Esophagus squamous epithelium (tissue), 5 donors: ENCODE measurements at places on chromosomes 1 and 21. TPM values are rescaled to one million over a fixed set of nuclear protein-coding genes. Genes with fewer than 3 reads are reported as not detected.

The TTC22 gene
- total RNA-seq, result 73.4 TPM

GRCh38 chr1:86750530-86750929, 46.2 kb downstream of the SH3GLB1 start:
- no peak for DNase-seq

DNA sequence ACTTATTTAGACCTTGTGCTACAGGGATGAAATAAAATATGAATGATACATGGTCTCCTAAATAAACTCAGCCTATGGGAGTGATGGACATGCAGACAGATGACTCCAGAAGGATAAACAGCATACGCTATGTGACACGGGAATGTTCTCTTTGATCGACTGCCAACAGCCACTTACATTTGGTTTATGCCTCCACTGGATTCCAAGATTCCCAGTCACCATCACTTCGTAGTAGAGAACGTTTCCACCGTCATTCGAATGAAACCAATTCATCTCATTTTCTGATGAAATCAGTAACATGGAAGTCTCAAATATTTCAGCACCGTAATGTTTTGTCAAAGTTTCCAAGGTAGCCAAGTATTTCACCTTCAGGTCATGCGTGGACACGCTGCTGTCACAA, 99.7 kb downstream of the JAK1 start:
- DNase-seq, result no peak

GRCh38 chr1:81699234-81699633, 101.5 kb upstream of the ADGRL2 start:
- DNase-seq, result no peak

GRCh38 chr1:17624611-17625233, 85.2 kb downstream of the ARHGEF10L start:
- DNase-seq, result no peak

GRCh38 chr1:76615253-76616035, 251.8 kb upstream of the ST6GALNAC5 start:
- DNase-seq, result no peak

The CFAP141 gene
- not detected for total RNA-seq

GRCh38 chr1:59238333-59238934, 58.5 kb upstream of the FGGY start:
- DNase-seq, result no peak

The HRNR gene
- total RNA-seq, result not detected

GRCh38 chr1:47175227-47175934, 14.5 kb downstream of the PDZK1IP1 start:
- no peak for DNase-seq

DNA sequence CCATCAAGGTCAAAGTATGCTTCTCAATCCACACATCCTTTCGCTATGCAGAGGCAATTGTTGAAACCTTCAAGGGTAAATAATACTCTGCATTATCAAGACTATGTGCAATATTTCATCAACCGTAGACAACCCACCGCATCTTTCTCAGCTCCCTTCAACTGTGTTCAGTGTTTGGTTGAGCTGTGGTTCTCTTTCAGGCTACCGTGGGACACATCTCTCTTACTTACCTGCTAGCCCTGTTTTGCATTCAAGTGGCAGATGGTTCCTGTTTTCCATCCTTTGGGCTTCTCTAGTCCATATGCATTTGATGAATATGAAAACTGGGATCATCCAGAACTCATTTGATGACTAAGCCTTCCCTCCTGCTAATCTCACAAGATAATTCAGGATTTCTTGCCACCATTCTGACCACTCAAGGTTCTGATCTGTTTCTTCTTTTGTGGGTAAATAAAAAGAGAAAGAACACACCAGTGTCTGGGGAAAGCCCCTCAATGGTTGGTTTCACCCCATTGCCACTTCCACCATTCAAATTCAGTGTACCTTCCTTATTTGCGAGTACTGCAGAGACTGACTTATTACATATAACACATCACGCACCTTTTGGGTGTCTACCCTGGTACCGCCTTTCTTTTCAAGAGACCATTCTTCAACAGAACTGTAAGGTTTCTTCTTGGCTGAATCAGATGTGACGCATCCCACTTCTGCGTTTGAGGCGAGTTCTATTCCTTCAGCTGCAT, 61.7 kb downstream of the BACE2 start:
- no peak for DNase-seq

The CRNN gene
- total RNA-seq, result 2,192 TPM

The FYB2 gene
- not detected for total RNA-seq

The DNALI1 gene
- total RNA-seq, result not detected

The AHCTF1 gene
- 24.9 TPM for total RNA-seq

DNA sequence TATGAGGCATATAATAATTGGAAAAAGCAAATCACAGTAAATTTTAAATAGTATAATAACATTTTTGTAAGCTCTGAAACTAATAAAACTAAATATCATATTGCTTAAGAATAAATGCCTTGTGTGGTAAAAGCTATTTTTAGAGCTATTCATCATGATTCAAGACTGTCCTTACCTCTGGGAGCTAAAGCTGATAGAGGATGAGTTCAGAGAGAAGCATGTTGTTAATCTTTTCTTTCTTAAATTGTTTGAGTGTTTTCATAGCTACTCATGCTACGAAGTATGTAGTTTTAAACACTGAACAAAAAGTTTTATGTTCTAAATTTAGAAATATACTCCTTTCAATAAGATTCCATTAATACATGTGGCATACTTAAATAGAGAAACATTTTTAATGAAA, 30.5 kb downstream of the IFI16 start:
- DNase-seq, result no peak

The DENND2C gene
- total RNA-seq, result 67.0 TPM

- DNase-seq, result no peak
Measured at GRCh38 chr1:10788592-10789006, 7.8 kb downstream of the CASZ1 start.

The OR2L5 gene
- not detected for total RNA-seq

GRCh38 chr1:35255276-35255675, 13.2 kb upstream of the ZMYM4 start:
- DNase-seq, result no peak

DNA sequence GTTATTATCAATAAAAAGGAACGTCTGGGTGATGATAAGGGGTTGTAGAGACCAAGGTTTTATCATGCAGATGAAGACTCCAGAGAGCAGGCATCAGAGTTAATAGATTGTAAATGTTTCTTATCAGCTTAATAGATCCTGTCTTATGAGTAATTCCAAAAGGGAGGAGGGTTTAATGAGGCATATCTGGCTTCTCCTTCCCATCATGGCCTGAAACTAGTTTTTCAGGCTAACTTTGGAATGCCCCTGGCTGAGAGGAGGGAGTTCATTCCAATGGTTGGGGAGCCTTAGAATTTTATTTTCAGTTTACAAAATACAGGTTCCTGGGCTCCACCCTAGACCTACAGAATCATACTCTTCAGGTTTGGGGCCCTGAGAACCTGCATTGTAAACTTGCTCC, 13.5 kb downstream of the PLA2G2D start:
- DNase-seq, result no peak

The PLEKHG5 gene
- 37.8 TPM for total RNA-seq

GRCh38 chr1:1678581-1679380, 13.8 kb downstream of the SLC35E2B start:
- no peak for DNase-seq

DNA sequence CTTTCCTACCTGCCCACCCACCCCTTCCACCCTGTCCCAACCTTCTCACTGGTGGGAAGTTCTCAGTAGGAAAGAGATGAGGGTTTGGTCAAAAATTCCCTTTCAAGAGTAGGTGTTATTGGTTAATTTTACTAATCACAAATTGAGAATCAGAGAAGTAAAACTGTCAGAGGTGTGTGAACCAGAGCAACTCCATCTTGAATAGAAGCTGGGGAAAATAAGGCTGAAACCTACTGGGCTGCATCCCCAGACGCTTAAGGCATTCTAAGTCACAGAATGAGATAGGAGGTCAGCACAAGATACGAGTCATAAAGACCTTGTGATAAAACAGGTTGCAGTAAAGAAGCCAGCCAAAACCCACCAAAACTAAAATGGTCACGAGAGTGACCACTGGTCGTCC, 11.5 kb downstream of the PLA2G2D start:
- no peak for DNase-seq

The LDLRAD1 gene
- not detected for total RNA-seq
